ENCODE measurements at places on chromosomes 3 and 15.

DNA sequence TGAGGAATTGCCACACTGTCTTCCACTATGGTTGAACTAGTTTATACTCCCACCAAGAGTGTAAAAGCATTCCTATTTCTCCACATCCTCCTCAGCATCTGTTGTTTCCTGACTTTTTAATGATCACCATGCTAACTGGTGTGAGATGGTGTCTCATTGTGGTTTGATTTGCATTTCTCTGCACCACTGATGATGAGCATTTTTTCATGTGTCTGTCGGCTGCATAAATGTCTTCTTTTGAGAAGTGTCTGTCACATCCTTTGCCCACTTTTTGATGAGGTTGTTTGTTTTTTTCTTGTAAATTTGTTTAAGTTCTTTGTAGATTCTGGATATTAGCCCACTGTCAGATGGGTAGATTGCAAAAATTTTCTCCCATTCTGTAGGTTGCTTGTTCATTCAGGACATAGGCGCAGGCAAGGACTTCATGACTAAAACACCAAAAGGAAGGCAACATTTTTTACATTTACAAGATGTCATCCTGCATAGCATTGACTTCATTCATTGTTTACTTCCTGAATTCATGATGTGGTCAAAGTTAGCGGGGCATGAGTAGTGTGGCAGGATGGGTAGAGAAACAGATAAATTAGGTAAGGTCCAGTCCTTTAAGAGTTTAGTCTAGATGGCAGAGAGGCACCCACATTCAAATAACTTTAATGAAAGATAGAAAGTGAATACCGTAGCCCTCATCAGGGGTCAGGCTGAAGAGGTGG is 45.1 kb upstream of the LPP start:
- DNase-seq: no peak

- DNase-seq: no peak
These were observed 198.3 kb downstream of the OPA1 start for GRCh38 chr3:193791041-193792032.

GRCh38 chr15:43776101-43776717 is 557 bp downstream of the ELL3 start:
- DNase-seq: peak; percentile 51

- DNase-seq: no peak
These were observed 41.5 kb downstream of the TLE3 start for GRCh38 chr15:70056091-70056680.

DNA sequence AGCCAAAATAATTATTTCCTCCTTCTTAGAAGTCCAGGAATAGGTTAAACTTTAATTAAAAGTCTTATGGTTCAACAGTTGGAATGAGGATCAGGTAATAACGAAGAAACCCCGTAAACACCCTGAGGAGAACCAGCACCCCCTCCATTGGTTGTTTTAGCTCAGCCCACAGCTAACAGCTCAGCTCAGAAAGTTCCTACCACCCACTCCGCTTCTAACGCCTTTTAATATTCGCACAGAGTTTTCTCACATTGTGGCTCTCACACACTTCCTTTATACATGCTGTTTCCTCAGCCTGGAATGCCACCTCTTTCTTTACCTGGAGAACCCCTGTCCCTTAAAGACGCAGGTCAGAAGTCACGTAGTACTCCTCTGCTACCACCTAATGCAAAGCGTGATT is 17.0 kb downstream of the CX3CR1 start:
- DNase-seq: no peak

DNA sequence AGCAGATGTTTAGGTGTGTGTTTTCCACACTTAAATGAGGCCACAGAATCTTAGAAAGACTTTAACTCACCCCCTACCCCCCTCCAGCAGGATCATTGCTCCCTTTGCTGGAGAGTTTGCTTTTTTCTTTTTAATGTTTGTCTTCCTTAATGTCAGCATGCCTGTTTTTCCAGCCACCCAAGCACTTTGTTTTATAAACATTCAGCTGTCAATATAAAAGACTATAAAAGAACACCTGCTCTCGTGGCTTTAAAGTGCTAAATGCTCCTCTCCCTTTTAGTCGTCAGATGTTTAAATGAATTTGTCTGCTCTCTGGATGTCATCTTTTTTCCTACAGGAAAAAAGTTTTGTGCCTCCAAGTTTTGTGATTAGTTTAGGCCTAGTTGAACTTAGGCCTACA is 61.7 kb downstream of the SIDT1 start:
- no peak for DNase-seq

- DNase-seq: peak; percentile 22
These were observed 28.8 kb downstream of the GOLIM4 start for GRCh38 chr3:168066882-168067281.

DNA sequence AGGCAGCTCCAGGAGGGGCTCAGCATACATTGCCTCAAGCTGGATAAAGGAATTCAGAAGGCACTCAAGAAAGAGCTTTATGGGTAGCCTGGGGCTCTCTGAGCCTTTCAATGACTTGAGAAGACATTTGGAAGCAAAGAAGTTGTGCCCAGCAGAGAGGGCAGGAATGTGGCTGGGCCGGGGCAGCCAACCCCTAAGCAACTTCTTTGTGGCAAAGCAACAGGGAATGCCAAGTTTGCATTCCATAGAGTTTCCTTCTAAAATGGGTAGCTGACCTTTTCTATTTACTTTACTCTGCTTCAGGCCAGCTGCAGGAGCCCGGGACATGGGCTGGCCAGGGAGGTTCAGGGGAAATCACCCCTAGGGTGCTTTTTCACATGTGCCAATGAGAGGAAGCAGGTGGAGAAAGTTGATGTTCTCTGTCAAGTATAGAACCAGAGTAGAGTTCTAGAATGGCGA is 45.6 kb downstream of the CCDC12 start:
- DNase-seq: peak; percentile 52

GRCh38 chr3:67018105-67018788 is 20.1 kb downstream of the KBTBD8 start:
- peak; percentile 38 for DNase-seq

DNA sequence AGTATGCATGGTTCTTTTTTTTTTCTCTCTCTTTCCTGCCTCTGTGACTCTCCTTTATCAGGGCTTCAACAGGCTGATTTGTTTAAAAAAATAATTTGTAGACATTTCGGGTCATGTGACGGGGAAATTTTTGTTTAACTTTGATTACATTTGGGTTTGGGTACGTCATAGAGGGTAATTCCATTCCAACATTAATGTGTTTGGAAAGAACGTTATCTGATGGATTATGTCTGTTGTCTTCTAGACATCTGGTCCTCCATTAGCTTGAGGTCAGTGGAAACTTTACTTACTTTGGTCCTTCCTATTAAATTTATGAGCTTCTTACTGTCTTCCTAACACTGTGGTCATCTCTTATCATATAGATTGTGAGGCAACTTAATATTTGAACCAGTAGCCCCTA is 80.9 kb downstream of the STT3B start:
- DNase-seq: no peak

DNA sequence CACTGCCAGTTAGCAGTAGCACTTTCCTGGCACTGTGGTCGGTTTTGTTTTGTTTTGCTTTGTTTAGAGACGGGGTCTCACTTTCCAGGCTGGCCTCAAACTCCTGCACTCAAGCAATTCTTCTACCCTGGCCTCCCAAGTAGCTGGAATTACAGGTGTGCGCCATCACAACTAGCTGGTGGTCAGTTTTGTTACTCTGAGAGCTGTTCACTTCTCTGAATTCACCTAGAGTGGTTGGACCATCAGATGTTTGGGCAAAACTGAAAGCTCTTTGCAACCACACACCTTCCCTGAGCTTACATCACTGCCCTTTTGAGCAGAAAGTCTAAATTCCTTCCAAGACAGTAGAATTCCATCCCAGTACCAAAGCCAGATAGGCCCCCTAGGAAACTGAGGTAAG is 22.6 kb downstream of the CLDN18 start:
- DNase-seq: no peak

GRCh38 chr3:124759666-124760401 is 29.6 kb downstream of the UMPS start:
- DNase-seq: no peak

DNA sequence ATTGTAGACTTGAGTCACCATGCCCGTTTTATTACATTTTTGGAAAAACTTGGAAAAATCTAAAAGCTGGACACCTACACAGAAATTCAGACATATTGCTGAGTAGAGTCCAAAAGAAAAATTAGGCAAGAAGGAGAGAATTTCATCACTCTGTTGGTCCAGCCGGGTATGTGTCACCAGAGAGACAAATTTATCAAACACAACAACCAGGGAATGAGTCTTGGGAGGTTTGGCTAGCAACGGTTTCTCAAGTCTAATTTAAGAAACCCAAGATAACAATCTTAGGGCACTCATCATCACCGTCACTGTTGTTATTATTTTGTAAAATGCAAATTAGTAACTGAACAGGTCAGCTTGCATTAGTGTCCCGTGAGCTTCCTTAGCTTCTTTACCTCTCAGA is 197.5 kb upstream of the C2CD4B start:
- no peak for DNase-seq

- DNase-seq: no peak
These were observed 40.3 kb downstream of the GNB4 start for GRCh38 chr3:179410999-179411398.

- DNase-seq: no peak
These were observed 276.5 kb upstream of the ATP11B start for GRCh38 chr3:182516597-182517336.

DNA sequence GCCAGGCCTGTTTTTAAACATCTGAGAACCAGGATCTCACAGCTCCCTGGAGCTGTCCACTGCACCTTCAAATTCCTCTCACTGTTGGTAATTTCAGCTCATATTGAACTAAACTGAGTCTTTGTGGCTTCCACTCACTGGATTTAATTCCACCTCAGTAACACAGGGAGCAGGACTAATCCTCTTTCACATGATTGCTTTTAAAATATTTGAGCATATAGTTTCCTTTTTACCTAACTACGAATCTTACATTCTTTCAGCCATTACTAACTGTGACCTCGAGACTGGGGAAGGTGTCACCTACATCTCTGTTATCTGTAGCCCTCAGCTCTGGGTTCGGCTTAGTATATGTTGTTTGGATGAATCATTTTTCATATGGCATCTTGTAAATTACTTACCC is 194.3 kb upstream of the C2CD4B start:
- DNase-seq: no peak

DNA sequence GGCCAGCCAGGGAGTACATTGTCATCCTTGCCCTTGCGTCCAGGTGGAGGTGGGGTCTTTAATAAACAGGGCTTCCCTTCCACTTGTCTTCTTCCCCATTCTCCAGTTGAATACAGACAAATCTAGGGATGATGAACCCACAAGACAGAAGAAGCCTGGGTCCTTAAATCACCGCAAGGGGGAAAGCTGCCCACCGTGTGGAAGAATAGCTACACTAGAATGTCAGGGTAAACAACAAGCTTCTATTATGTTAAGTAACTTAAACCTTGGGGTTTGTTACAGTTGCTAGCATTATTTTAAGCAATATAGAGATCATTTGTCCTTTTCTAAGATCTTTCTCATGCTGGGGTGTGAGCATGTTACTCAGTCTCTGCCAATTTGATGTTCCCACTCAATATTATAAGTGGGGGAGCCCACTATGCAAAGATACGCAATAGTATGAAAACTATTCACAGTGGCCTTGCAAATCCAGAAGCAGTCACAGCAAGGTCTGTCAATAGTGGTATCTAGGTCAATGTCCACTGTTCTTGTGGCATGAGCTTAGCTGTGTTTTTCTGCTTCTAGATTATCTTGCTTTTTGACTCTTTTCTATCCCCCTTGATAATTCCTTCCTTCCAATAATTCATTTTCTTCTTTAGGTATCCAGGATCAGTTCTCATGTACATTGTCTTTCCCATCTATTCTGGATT is 12.0 kb upstream of the PCCB start:
- no peak for DNase-seq

- no peak for DNase-seq
These were observed 487.2 kb upstream of the RASGRP1 start for GRCh38 chr15:39051626-39052322.

DNA sequence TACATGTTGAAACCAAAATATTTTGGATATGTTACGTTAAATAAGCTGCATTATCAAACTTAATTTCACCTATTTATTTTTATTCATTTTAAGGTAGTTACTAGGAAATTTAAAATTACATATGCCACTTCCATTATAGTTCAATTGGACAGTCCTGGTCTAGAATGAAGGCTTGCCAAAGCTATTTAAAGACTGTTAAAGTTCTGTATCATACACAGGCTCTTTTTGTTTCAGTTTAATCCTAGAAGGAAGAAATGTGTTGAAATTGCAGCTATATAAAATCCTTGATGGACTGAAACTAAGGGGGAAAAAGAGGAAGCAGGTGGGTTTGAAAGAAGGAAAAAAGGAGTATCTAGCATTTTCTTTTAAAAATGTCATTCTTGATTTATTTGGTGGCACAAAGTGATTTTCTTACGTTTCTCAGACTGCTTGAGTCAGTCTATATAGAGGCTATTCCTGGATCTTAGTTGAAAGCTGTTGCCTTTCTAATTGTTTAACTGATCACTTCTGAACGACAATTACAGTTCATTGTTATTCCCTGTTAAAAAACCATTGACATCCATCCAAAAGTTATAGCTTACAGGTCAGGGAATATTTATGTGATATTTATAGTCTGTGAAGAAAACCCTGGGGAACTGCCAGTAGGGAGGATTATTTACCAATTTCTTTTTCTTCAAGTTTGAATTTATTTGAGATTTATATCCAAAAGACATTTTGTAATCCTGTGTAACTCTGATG is 195.0 kb downstream of the RORA start:
- DNase-seq: no peak

GRCh38 chr15:69565066-69565655 is 112.5 kb downstream of the RPLP1 start:
- DNase-seq: no peak

DNA sequence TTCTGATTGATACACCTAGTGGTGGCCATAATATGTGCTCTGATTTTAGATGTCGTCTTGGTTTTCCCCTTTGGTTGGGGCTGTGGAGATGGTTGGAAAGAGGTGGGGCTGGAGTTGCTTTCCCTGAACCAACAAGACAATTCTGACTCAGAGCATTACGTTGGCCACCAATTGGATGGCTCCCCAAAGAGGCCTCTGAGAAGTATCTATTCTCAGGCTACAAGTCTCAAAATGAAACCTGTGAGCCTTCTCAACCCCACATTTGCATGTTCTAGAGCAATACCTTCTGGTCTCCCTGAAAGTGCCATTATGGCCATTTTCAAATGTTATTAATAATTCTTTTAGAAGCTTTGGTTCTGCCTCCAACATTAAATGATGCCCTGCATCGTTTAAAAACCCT is 188.4 kb upstream of the WNT5A start:
- DNase-seq: no peak

GRCh38 chr3:18900994-18901393 is 247.3 kb upstream of the KCNH8 start:
- DNase-seq: peak; percentile 55

DNA sequence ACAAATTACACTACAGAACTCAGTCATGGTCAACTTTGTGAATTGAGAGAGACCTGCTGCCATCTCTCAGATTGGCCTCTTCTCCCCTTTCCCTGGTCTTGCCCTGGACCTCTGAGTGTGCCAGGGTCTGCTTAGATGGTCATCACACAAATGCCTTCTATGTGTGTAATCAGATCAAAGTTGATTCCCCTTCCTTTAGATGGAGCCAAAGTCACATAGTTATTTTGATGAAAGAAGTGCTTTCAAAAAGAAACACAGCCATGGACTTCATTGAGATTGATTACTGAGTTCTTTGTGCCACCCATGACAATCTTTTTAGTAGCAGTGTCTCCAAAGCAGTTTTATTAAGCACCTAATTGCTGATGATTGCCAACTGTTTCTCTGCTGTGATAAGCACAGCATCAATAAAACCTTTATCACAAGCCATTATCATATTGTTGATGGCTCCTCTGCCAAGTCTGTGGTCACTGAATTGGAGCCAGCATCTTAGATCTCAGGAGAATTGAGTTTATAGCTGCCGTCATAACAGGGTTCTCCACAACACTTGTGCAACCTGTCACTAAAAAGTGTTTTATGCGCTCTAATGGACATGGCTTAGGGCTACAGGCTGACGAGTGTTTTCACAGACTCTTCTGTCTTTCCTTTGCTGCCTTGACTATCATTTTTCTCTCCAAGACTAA is 149.7 kb upstream of the NUDT16 start:
- peak; percentile 10 for DNase-seq
